Tibial nerve (tissue), 4 donors: ENCODE measurements at places on chromosomes 7 and 10. TPM values are rescaled to one million over a fixed set of nuclear protein-coding genes. Genes with fewer than 3 reads are reported as not detected.

TMEM196 gene
- total RNA-seq: not detected

HTR7 gene
- total RNA-seq: 0.42 TPM

PTPN20 gene
- 2.0 TPM for total RNA-seq

GRCh38 chr10:62904281-62904875 lies 88.2 kb upstream of the EGR2 start:
- no peaks in the 10 kb centered on the region for H3K4me1 ChIP-seq
- no peaks in the 10 kb centered on the region for H3K36me3 ChIP-seq
- no peak overlapping the region for H3K4me3 ChIP-seq
